Activated naive CD8-positive, alpha-beta T cell treated with anti-CD3 and anti-CD28 coated beads, Interleukin-2, amount 50 U/mL, for 24 hours (primary cell): ENCODE measurements at places on chromosomes 4 and X.

GRCh38 chr4:23889814-23890341, at the start of gene PPARGC1A:
TSS of gene PPARGC1A (minus strand) at chr4:23890047. CDS start at chr4:23889957, 90 bp downstream.
- no peak for DNase-seq

DNA sequence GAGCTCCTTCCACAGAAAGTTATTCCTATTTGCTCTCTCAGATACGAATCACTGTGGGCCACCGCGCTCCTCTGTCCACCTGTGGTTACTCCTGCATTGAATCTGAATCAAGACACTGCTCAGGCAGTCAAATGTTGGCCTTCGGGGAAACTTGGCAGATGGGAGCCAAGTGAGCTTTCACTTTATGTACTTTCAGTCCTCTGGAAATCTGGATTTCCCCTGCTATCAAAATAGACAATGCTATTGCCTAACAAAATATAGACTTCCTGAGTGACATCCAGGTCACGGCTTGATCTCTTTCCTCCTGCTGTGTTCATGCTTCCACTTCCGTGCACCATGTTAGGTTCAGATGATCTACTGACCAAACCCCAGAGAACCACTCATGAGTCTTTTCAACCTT, 43.8 kb downstream of the FHL1 start:
- DNase-seq = no peak

- DNase-seq = no peak
Observed at GRCh38 chr4:123966990-123967769, 570.6 kb downstream of the SPRY1 start.

DNA sequence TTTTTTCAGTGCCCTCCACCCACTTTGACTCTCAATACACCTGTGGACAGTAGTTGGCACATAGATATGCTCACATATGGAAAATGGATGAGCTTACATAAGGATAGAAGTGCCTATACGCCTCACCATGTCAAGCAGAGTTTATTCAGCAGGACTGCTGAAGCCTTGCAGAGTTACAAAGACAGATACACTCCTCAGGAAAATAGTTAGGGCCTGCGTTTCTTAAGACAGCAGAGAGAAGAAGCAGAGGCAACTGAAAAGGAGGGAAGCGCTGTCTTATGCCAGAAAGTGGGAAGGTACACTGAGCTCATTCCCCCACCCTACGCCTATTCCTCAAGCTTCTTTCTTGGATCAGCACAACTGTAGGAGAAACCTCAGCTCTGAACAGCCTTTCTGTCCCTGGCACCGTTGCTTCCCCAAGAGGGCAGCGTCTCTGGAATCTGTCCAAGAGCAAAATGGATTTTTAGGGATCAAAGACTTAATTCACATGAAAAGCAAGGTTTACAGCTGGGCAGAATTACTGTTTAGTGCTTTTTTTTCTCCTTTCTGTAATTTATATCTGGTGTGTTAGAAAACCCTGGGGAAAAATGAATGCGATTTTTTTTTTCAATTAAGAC, 37.3 kb upstream of the MBTPS2 start:
- DNase-seq = no peak
